Progenitor cell of endocrine pancreas (in vitro differentiated cells): ENCODE measurements at places on chromosomes 12 and 14.

GRCh38 chr14:91946622-91947474 is 646 bp downstream of the FBLN5 start:
- no peak for DNase-seq

- no peak for DNase-seq
Measured at GRCh38 chr14:93967637-93968250, 8.6 kb downstream of the ASB2 start.

DNA sequence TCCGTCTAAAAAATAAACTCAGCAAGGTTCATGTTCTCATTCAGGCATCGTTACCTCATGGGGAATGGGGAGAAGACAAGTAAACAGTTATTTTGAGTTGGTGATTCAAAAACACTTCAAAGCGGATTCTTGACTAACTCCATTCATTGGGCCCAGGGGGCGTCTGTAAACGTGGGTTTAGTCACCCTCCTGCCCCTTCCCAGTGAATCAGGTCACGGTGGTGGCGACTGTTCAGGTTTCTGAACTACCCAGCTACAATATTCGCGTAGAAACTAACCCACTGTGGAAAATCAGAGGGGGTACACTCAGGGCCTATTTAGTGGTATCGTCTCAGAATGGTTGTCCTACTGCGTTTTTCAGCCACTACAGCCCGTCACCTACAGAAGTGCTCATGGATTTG is 15.2 kb downstream of the OR6S1 start:
- no peak for DNase-seq

DNA sequence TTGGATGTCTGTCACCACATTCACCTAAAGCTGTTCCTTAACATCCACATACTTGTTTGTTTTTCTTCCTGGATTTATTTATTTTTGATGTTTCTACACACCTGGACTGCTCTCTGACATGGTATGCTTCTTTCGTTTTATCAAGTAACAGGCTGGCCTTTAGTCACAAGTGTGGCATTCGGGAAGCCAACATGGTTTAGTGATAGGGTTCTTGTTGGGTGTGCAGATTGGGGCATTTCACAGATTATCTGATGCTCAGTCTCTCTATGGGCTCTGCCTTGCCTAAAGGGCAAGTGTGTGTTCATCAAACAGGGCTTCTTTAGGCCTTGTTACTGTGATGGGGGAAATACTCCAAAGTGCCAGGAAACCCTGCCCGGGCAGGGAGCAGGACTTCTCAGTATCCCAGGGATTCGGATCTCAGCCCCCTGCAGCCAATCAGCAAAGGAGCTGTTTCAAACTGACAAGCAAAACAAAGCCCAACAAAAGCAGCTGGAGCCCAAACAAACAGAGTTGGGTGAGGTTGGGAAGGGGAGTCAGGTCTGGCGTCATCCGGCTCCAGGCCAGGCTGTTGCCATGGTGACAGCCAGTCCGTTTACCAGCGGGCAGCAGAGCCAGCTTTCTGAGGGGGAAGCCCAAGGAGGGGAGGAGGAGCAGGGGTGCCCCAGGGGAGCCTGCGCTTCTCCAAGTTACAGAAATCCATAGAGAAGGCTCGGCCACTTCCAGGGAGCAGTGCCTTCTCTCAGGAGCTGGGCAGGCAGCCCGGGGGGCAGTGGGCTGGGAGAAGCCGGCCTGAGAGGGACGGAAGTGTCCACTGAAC is 31.9 kb downstream of the FOS start:
- no peak for DNase-seq

DNA sequence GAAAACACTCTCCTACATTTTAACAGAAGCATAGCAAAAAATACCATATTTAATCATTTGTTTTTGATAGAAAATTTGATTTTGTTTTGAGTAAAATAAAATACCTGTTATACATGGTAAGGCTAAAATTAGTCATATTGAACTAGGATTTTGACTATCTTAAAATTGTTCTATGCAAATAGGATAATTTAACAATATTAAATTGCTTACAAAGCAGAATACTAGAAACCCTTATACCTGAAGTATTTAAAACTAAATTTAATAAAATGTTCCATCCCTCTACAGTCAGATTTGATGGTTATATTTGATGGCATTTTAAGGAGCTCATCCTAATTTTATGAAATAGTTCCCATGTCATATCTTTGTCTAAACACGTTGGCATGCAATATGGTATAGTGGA is 323.2 kb downstream of the GPHN start:
- DNase-seq, result no peak

DNA sequence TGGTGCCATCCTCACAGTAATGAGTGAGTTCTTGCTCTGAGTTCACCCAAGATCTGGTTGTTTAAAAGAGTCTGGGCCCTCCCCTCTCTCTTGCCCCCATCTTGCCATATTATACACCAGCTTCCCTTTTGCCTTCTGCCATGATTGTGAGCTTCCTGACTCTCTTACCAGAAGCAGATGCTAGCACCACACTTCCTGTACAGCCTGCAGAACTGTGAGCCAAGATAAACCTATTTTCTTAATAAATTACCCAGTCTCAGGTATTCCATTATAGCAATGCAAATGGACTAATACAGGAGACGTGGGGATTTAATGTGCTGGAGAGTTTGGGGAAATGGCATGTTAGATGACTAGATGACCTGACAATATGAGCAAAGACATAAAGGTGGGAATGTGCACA is 12.8 kb downstream of the SLC4A8 start:
- no peak for DNase-seq

GRCh38 chr12:50022903-50023302 is 2.4 kb downstream of the RACGAP1 start:
- no peak for DNase-seq

- no peak for DNase-seq
Measured at GRCh38 chr12:106893451-106893850, 62.3 kb upstream of the TMEM263 start.

DNA sequence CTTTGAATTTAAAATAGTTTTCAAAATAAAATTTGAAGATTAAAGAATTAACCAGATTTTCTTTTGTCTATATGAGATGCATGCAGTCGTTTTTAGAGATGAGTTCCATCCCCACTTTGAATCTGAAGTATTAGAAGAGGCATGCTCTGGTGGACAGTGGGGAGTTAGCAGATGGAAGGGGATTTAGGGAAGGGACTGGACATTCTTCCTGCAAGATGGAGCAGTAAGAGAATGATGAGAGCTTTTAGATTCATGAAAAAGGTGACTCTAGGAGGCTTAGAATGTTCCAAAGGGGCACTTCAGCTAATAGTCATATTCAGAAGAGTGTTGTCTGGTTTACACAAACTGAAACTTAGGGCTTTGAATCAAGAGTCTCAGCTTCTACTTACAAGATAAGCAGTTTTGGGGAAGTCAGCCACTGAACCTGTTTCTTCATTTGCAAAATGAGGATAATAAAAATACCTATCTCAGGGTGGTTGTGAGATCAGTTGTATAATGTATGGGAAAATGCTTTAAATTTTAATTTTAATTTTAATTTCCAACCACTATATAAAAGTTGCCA is 3.7 kb downstream of the ZBTB1 start:
- DNase-seq, result no peak

DNA sequence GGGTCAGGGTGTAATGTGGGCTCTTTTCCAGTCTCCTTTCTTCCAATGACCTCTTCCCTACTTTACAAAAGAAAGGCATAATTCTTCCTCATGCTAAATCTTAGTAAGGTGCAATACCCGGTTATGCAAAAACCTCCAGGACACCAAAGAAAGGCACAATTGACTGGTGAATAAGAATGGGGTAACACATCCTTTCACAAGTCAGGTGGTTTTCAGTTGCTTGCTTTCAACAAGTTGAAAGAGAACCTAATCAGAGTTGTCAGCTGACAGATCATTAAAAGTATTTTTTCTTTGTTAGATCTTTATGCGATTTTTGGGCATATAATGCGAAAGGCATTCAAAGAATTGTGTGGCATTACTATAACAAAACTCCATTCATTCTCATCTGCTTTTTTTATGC is 1.3 kb upstream of the AEBP2 start:
- no peak for DNase-seq

DNA sequence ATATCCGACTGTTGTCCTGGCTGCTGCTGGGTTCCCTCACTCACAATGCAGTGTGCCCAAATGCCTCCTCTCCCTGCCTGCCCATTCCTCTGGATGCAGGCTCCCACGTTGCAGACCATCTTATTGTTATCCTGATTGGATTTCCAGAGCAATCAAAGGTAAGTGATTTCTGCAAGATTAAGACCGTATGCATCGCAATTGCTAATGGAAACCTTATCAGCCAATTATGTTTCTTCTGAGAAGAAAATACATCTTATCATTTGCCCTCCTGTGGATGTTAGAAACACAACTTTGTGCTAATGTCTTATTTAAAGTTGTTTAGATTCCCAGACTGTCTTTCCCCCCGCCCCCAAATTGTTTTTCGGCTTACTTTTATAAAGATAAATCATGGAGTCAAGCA is 98.1 kb downstream of the PRIMA1 start:
- DNase-seq, result no peak

DNA sequence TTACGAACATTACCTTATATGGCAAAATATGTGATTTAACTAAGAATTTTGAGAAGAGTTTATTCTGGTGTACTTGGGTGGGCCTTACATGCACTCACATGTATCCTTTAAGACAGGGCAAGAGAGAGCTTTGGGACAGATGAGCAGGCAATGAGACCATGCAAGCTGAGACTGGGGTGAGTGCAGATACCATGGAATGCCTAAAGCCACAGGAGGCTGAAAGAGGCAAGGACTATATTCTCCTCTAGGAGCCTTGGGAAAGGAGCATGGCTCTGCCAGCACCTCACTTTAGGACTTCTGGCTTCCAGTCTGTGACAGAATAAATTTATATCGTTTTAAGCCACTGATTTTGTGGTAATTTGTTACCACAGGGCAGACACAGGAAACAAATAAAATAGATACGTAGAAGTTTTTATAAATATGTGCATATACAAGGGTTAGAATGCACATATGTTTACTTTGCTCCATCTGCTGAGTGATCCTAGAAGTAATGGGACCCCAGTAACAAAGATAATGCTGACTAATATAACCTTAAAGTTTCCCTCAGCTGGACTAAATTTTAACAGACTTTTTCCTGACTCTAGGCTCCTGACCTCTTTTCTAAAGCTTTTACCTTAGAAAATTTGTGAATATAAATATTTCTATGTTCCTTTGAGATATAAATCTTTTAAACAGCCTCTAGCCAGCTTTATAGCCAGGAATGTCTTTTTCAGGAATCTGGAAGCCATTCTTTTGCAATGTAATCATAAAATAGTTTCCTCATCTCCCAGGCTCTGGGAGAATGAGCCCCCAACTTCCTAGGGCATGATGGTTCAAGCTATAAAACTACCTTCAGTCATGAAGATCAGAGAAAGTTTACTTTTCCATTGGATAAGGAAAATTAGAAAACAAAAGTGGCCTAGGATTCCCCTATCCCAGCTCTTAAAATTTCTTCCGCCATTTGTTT is 216.8 kb downstream of the PPFIA2 start:
- DNase-seq, result no peak

DNA sequence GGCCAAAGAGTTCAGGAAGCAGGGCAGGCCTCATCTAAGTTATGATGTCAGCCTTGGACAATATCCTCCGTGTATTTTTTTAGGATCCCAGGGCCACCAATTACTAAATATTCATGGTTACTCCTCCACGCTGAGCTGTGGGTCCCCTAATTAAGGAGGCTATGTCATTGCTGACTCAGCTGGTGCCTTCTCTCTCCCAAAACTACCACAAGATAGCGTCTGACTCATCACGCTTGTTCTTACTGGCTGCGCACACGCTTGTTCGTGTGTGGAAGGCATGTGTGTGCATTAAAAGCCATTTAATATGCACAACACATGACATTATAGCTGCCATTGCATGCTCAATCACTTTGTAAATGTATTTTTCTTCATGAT is 78.3 kb downstream of the GSC start:
- no peak for DNase-seq

DNA sequence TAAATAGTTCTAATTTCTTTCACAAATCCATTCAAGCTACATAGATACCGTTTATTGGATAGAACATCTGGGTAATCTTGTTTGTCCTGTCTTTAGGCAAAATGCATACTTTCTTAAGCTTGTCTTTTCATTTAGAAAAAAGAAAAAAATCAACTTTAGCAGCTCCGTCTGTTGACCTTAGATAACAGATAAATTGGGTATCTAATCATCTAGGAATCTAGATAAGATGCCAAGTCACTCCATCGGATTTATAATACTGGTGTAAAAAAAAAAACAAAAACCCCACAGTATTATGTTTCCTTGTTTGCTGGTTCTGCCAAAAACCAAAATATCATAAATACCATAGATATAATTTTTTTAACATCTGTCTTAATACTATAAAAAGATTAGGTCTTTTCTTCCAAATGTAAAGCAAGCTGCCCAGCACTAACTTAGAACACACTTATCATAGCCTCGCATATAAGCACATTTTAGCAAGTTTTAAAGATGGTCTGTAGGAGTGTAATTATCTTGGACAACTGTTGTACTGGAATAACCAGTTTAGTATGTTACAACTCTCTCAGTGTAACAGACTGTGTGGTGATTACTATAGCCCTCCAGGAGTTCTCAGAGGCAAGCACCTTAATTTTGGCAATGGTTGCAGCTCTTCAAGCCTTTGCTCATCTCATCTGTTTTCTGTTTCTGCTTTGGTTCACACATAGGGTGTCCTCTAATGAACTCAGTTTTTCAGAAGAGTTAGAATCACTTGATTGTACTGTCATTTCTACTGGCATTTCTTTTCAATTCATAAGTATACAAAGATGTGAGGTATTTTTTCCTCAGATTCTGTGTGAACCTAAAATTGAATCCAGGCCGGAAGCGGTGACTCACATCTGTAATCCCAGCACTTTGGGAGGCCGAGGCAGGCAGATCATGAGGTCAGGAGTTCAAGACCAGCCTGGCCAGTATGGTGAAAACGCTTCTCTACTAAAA is 83.1 kb downstream of the ANO6 start:
- no peak for DNase-seq

DNA sequence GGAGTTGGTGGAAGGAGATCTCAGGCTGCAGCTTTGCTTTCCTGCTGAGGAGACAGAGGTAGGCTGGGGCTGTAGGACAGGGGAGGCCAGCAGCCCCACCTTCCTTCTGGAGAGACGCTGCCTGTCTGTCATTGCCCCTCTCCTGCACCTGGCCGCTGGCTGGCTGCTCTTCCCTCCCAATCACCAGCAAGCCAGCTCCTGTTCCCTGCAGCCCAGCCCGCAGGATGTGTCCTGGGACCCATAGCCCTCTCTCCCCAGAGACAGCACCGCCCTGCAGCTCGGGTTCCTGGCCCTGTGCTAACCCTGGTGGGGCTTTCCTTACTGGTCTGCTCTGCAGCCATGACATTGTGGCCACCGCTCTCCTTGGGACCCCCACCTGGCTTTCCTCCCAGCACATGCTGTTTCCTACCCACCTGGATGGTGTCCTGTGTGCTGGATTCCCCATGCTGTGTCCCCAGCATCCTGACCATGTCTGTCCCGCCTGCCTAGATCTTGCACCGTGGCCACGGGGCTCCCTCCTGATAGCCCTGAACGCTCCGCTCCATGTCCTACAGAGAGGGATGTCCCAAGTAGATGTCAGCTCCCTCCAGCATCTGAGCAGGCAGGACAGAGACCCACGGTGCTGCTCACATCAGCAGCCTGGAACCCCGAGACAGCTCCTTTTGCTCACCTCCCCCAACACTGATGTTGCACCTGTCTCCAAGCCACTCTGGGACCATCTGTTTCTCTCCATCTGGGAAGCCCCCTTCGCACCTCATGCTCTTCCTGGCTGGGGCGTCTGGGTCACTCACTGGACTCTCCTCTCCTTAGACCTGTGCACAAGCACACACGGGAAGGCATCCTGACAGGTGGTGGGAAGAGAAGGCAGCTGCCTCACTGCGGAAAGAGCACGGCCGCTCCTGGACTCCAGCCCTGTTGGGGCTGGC is 1.1 kb upstream of the MTA1 start:
- DNase-seq, result no peak

GRCh38 chr12:47829584-47829983 is 9.9 kb upstream of the HDAC7 start:
- no peak for DNase-seq
